Upper lobe of right lung (tissue), 1 donor: ENCODE measurements at places on chromosomes 5 and 9. TPM values are rescaled to one million over a fixed set of nuclear protein-coding genes. Genes with fewer than 3 reads are reported as not detected.

The NR3C1 gene
- 101 TPM for total RNA-seq

- H3K27ac ChIP-seq: no peak overlapping the region
- H3K4me1 ChIP-seq: peaks cover 12% of the 10 kb centered on the region
- H3K4me3 ChIP-seq: no peak overlapping the region
- no peaks in the 10 kb centered on the region for H3K36me3 ChIP-seq
- no peaks in the 10 kb centered on the region for H3K27me3 ChIP-seq
- no peak for DNase-seq
Measured at GRCh38 chr9:94672811-94673487, 33.6 kb upstream of the FBP1 start.

DNA sequence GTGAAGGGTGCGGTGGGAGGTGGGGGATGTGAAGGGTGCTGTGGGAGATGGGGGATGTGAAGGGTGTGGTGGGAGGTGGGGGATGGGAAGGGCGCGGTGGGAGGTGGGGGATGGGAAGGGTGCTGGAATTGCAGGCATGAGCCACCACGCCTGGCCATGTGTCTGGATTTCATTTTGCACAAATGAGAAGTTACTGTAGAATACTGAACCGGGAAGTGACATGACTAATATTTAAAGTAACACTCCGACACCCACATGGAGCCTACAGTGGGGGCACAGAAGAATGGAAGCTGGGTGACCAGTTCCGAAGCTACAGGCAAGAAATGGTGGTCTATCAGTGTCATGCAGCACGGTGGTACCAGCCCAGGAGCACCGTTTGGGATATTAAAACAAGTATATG, 69.9 kb upstream of the SPTLC1 start:
- H3K27me3 ChIP-seq: peaks cover 3% of the 10 kb centered on the region
- H3K4me1 ChIP-seq: no peaks in the 10 kb centered on the region
- H3K4me3 ChIP-seq: no peak overlapping the region
- H3K36me3 ChIP-seq: no peaks in the 10 kb centered on the region
- no peak for DNase-seq

DNA sequence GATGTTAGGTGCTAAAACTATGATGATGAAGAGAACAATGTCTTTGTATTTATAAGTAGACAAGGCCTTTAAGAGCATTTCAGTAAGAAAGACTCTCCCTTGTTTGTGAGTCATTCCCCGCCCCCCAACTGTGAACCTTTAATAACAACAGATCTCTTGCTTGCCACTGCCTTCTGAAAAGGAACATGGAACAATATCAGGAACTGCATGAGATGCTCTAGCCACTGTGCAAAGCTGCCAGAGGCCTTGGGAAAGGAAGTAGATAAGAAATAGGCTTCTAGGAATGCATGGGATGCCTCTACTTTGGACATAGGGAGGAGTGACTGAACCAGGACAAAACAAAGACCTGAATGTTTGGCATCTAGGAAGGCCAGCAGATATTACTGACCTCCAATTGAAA, 296.1 kb upstream of the MPDZ start:
- H3K4me1 ChIP-seq: peaks cover 4% of the 10 kb centered on the region
- no peak for DNase-seq
- no peak overlapping the region for H3K27ac ChIP-seq
- no peak overlapping the region for H3K4me3 ChIP-seq
- no peaks in the 10 kb centered on the region for H3K36me3 ChIP-seq

DNA sequence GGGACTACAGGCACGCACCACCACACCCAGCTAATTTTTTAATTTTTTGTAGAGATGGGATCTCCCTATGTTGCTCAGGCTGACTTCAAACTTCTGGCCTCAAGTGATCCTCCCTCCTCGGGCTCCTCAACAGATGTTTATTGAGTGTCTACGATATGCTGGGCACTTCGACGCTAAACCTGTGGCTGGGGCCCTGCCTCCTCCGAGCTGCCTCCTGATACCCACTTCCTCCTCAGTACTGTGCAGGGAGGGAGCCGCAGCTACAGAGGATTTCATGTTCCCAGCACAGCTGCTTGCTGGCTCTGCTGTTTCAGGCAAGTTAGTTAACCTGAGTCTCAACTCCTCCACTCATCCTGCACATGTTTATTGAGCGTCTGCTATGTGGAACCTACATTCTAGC, 9.6 kb downstream of the AIF1L start:
- no peak overlapping the region for H3K4me3 ChIP-seq
- H3K4me1 ChIP-seq: no peaks in the 10 kb centered on the region
- no peaks in the 10 kb centered on the region for H3K27me3 ChIP-seq
- DNase-seq: no peak
- no peak overlapping the region for H3K27ac ChIP-seq
- H3K36me3 ChIP-seq: no peaks in the 10 kb centered on the region

The SLC6A3 gene
- total RNA-seq: 0.52 TPM

The NIM1K gene
- total RNA-seq: 6.0 TPM

The ZFP37 gene
- 2.4 TPM for total RNA-seq

The EQTN gene
- not detected for total RNA-seq

The UNC5A gene
- total RNA-seq: 0.46 TPM

DNA sequence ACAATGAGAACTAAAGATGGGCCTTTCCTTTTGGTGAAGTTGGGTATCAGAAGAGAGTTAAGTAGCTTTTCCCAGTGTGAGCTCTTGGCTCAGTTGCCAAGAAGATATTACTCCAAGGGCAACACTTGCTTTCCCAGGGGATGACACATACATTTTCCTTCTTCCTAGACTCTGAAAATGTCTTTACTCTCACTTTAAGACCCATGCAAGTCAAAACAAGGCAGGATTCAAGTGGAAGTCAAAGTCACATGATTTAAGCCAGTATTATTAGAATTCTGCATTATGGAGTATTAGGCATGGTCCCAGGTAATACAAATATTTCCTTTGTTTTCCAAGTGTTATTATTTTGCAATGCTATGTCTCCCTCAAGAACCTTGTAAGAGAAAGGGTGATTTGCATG, 175.1 kb downstream of the PPP2R2B start:
- no peaks in the 10 kb centered on the region for H3K36me3 ChIP-seq
- no peak overlapping the region for H3K27ac ChIP-seq
- H3K27me3 ChIP-seq: no peaks in the 10 kb centered on the region
- no peaks in the 10 kb centered on the region for H3K4me1 ChIP-seq
- DNase-seq: no peak
- H3K4me3 ChIP-seq: no peak overlapping the region

The KIF4B gene
- 0.17 TPM for total RNA-seq

GRCh38 chr5:159095151-159095721, 4.5 kb downstream of the EBF1 start:
- no peak overlapping the region for H3K27ac ChIP-seq
- DNase-seq: no peak
- peaks cover 37% of the 10 kb centered on the region for H3K27me3 ChIP-seq
- H3K36me3 ChIP-seq: no peaks in the 10 kb centered on the region
